ENCODE measurements at places on chromosomes 3 and 15.

GRCh38 chr15:70281261-70281810 is 183.6 kb upstream of the TLE3 start:
- no peak for DNase-seq

GRCh38 chr15:80182611-80183261 is 29.9 kb downstream of the FAH start:
- no peak for DNase-seq

GRCh38 chr3:9105421-9105820 is 142.1 kb upstream of the RAD18 start:
- no peak for DNase-seq

GRCh38 chr15:60905587-60905986 is 323.5 kb downstream of the RORA start:
- DNase-seq = no peak

DNA sequence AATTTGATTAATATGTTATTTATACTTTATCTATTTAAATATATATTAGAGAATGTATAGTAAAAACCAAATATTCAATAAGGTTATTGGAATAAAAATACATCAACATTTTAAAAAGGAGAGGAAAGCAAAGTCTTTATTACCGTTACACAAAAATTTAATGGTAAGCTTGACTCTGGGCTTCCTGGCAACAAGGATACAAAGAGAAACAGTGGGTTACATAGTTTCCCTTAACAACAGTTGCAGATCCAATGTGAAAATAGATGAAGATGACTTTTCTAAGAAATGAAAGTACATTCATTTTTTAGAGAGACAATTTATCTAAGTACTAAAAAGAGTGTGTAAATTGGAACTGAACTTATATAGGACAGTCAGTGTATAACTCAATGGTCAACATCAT is 6.0 kb upstream of the PHLDB2 start:
- no peak for DNase-seq

DNA sequence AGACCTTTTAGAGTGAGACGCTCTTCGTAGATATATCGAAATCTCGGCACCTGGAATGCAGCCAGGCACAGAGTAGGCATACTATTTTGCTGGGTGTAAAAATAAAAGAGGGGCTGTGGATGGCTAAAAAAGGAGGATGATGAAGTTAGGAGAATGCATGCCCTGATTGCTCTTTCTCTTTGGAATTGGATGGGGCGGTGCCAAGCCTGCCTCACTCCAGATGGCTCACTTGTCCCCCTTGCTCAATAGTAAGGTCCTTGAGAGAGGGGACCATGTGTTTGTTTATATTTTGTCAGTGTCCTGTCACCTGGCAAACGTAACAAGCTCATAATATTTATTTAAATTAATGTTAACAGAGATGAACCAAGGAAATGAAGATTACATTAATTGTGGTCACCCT is 33.0 kb downstream of the SNRK start:
- DNase-seq = no peak

DNA sequence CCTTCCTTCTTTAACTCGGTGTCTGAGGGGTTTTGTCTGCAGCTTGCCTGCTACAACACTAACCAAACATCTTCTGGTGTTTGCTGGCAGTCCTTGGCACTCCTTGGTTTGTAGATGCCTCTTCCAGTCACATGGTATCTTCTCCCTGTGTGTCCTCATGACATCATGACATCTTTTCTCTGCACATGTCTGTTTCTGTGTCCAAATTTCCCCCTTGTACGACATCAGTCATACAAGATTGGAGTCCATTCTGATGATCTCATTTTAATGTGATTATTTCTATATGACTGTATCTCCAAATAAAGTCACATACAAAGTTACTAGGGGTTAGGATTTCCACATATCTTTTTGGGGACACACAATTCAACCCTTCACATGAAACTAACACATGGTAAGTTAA is 152.3 kb upstream of the LRRN1 start:
- DNase-seq = no peak

DNA sequence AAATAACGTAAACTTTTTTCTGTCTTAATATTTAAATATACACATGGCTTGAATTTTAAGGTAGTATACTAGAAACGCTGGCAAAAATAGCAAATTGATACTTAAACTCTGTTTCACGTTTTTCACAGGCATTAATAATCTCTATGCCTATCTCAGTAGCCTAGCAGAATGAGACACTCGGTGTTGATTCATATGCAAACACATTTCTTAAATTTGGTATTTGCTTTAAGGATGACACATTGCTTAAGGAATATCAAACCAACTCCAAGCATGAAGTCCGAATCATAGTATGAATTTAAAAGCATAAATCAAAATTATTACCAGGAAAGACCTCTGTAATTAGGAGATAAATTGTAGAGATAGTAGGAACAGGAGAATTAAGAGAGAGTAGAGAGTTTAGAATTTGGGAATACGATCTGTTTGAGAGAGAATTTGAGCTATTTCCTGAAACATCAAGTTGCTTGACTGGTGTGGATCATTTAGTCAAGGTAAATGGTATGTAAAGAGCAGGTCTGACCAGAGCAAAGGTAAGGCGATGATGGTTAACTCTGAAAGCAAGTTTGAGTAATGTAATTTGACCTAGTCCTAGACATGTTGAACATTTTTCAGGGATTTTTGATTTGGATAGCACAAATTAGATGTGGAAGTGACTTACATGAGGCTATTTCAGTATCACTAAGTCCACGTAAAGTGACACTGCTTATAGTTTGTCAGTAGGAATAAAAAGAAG is 236.1 kb downstream of the ROBO1 start:
- no peak for DNase-seq

DNA sequence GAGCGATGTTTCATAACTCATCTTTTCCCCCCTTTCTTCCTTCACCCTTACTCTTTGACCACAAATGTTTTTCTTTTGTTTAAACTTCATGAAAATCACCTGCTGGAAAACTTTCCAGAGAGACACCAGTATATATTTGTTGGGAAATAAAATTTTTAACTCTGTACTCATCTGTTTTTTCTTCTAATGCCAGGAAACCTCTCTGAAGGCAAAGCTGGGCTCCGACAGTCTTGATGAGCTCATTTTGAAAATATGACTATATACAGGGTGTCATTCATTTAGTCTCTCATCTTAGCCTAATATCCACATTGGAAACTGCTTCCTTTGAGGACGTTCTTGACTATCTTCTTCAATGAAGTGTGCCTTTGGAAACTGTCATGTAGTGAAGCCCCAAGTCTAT is 339.6 kb upstream of the ROBO2 start:
- no peak for DNase-seq

GRCh38 chr3:186668426-186668825 is 2.6 kb downstream of the HRG start:
- DNase-seq = no peak

GRCh38 chr3:147361454-147362420 is 44.6 kb downstream of the ZIC4 start:
- DNase-seq = peak; percentile 40

- DNase-seq = peak; percentile 81
Measured at GRCh38 chr3:9302425-9303181, 53.2 kb upstream of the SRGAP3 start.

- no peak for DNase-seq
Measured at GRCh38 chr3:105315144-105315543, 51.6 kb upstream of the ALCAM start.

GRCh38 chr3:59654480-59655417 is 604.9 kb upstream of the CFAP20DC start:
- no peak for DNase-seq

DNA sequence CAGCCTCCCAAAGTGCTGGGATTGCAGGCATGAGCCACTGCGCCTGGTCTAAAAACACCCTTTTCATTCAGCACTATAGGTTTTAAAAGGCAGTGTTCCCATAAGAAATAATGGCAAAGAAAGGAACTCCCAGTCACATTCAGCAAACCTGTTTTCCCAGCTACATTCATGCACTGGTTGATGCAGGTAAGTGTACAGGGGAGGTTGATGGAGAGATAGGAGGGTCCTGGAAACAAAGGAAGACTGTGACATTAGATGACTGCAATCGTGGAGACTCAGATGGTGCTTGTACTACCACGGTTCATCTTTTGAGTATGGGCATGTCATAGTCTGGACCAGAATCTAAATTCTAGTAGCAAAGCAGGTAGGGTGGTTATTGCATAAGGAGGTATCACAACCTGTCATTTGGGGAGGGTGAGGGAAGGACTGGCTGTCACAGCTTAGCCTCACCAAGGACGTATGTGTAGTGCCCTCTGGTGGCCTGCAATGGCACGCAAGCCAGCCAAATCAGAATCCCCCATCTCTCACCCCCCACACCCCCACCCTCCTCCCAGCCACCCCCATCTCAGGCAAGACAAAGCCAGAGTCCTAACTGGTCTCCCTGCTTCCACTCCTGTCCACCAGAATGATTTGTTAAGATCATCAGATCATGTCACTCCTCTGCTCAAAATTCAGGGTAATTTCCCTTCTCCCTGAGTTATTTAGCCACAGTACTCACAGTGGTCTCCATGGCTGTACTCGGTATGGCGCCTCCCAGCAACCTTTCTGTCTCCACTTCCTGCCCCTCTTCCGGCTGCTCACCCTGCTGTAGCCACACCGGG is 28.8 kb upstream of the UBL7 start:
- peak; percentile 66 for DNase-seq

GRCh38 chr3:187498211-187498724 is 130.1 kb downstream of the RTP4 start:
- DNase-seq = no peak

DNA sequence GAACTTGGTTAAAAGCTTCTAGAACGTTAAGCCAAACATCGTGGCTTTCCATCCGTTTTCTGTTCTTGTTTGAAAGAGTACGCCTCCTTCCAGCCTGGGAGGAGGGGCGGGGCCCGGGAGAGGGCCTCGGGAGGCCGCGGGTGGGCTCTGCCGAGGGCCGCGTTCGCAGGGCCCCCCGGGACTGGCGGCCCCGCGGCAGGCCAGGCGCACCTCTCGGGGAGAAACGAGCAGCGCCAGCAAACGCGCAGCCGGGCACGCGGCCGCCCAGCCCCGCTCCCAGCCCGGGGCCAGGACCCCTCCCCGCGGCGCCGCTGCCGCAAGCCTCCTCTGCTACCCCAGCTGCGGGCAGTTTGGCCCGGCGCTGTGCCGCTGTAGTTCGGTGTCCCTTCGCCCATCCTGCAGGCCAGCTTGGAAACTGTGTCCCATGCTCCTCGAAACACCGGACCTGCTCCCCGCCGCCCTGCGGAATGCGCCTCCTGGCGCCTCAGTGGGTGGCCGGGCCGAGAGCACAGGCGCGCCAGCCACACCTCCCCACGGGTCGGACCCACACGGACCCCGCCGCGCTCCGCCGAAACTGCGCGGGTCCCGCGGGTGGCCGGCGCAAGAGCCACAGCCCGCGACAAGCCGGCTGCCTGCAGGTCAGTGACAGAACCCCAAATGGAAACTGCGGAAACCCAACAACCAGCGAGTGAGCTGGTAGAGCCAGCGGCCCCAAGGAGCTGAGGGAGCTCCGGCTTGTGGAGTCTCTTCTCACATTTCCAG is 2.3 kb downstream of the OCA2 start:
- DNase-seq = no peak

- DNase-seq = no peak
Measured at GRCh38 chr15:40065166-40065565, 26.2 kb upstream of the SRP14 start.

DNA sequence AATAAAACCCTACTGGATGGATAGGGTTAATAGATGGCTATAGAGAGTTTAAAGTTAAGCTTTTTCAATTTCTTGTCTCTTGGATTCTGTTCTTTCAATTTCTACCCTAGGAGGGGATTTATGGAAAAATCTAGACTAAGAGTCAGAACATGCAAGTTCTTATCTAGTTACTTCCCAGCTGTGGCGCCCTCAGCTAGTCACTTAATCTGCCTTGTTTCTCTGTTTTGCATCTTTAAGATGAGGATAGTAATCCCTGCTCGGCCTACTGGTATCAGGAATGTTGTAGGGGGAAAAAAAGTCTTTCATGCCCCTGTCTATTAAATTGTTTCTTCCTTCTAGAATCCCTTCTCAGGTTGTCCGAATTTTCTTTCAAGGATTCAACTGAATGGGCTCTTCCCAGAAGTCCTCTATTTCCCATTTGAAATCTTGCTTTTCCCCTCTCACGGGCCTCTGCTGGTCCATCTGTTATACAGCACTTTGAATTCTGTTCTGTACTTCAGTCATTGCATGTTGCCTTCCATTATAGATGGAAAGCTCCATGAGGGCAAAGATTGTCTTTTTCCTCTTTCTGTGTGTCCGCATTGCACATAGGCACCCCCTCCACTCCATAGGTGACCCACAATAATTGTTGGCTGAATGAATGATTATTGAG is 4.4 kb downstream of the KCTD6 start:
- DNase-seq = no peak

- no peak for DNase-seq
Measured at GRCh38 chr3:67846166-67846565, 191.8 kb upstream of the SUCLG2 start.

DNA sequence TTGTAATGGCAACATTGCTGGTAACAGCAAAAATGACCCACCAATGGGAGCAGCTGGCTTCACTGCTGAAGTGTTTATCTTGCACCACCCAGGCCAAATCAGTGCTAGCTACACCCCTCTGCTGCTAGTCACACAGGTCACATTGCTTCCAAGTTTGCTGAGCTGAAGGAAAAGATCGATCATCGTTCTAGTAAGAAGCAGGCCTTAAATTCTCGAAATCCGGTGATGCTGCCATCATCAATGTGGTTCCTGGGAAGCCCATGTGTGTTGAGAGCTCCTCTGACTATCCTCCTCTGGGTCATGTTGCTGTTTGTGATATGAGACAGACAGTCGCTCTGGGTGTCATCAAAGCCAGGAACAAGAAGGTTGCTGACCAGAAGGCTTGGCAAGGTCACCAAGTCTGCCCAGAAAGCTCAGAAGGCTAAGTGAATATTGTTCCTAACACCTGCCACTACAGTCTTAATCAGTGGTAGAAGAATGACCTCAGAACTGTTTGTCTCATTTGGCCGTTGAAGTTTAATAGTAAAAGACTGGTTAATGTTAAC is 21.2 kb downstream of the TM4SF4 start:
- no peak for DNase-seq

DNA sequence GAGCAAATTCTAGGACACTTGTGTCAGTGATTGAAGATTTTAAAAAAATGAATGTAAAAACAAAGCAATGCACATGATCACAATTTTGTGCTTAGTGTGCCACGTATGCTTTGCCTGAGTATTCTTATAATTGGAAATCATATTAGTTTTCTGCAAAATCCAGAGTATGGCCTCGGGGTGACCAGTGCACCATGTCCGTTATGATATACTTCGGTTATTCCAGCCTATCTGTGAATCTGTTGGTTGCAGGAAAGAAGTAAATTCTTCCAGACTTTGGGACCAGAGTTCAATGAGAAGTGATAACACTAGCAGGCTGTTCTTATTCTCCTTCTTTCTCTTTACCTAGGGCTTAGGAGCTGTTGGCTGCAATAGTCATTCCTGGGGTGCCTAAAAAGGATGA is 152.0 kb upstream of the TMC3 start:
- no peak for DNase-seq

- no peak for DNase-seq
Measured at GRCh38 chr15:33358306-33358705, 47.5 kb downstream of the RYR3 start.
